ENCODE measurements at places on chromosomes 2 and 18.

GRCh38 chr18:63145851-63146555 lies 173.6 kb downstream of the BCL2 start:
- no peak for DNase-seq

DNA sequence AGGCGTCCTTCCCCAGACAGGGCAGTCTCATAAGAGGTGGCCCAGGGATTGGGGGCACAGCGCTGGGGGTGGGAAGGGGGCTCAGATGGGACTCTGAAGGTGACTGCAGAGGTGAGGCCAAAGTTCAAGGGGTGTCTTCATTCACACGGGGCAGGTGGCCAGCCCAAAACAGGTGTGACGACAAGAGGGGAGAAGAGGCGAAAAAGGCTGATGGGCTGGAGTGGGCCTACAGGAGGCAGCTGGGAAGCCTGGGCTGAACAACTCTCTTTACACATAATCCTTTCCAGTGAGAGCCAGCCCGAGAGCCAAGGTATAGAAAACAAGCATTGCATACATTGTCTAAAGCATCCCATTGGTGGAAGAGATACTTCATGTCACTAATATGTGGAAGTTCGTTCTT lies 130.9 kb upstream of the ASB18 start:
- DNase-seq, result no peak

- DNase-seq, result no peak
Observed at GRCh38 chr18:76445741-76446232, 49.3 kb downstream of the ZNF516 start.

- DNase-seq, result no peak
Observed at GRCh38 chr18:32683044-32683443, 89.8 kb downstream of the KLHL14 start.

DNA sequence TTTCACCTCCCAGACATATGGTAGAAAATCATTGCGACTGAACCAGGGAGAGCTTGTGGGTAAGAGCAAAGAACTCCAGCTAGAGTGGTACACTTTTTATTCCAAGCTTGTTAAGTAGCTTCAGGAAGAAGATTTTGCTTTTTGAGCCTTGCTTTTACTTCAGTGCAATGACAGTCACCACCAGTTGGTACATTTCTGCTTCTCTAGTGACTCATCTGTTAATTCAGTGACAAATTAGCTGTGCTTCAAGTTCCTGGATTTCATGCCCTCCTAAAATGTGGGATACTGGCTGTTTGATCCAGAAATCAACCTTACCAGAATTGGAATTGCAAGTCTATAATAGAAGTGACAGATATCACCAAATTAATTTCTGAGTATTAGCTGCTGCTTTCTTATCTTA lies 117.6 kb upstream of the TTN start:
- no peak for DNase-seq

GRCh38 chr2:105888625-105889024 lies 143.9 kb downstream of the NCK2 start:
- no peak for DNase-seq

GRCh38 chr2:241629762-241630435 lies 7.1 kb downstream of the THAP4 start:
- DNase-seq, result no peak

- no peak for DNase-seq
Observed at GRCh38 chr18:30491815-30492551, 550.6 kb downstream of the DSC3 start.

DNA sequence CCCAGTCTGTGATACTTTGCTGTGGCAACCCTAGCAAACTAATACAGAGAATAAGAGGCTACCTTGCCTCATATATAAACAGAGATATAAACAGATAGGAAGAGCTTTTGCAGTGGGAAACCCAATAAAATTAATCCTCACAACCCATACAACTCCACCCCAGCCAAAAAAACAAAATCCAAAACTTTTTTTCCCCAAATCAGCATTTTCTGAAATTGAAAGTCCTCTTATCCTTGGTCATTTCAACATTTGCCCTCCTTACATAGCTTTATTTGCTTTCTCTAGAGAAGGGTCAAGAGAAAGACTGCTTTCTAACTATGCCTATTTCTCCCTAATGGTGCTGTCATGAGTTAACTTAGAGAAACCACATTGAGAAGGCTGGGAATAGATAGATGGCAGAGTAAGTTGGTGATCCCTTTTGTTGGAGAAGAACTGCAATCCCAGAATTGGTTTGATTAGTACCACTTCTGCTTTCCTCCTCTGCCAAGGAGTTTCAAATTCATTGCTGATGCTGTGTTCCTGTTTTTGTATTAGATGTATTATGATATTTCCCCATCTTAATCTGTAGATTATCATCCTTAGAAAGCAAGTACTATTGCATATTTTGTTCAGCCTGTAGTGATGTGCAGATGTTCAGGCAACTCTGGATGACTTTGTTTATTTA lies 76.5 kb upstream of the B3GNT2 start:
- DNase-seq, result no peak

DNA sequence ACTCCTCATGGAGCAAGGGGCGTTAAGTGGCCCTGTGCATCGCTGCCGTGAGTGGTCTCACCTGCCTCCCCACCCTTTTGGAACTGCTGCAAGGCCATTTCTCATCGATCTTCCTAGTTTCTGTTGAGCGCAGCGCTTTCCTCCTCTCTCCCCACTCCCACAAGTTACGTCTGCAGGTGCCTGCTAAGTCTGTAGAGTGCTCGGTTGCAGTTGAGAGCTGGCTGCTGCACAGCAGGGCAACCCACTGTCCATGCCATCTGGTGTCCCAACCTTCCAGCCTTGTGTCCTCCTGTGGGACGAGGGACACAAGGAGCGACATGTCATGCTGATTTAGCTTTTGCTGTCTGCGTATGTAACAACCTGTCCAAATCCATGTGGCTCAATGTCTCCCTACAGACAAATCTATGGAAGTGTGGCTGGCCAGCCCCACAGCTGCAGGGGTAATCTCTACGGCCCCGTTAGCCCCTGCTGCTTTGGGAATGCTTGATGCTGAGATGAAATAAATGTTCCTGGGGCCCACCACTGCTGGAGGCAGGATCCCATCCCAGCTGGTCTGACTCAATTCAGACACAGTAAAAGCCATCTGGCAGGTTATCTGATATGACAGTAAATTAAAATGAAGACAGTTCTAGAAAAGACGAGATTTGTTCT lies 68.1 kb upstream of the TCF7L1 start:
- no peak for DNase-seq

DNA sequence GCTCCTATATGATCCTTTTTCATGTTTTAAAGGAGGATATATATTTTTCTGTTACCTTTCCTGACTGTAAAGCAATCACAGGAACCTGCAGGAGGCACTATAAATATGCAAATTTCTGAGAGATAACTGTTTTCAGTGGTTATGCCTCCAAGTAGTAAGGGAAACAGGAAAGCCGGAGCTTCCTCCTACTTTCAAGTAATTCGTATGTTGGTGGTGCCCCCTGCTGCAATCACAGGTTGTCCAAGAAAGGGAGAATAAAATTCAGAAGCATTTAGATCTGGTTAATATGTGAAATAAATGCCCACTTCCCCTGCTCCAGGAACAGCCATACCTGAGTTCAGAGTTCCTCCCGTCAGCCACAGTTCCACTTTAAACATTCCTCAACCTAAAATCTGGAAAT lies 12.0 kb upstream of the BCL11A start:
- DNase-seq, result no peak
